ENCODE measurements at places on chromosomes 2 and 18.
A peak's percentile ranks its signal among the peaks of the same experiment; 100 is the strongest.

DNA sequence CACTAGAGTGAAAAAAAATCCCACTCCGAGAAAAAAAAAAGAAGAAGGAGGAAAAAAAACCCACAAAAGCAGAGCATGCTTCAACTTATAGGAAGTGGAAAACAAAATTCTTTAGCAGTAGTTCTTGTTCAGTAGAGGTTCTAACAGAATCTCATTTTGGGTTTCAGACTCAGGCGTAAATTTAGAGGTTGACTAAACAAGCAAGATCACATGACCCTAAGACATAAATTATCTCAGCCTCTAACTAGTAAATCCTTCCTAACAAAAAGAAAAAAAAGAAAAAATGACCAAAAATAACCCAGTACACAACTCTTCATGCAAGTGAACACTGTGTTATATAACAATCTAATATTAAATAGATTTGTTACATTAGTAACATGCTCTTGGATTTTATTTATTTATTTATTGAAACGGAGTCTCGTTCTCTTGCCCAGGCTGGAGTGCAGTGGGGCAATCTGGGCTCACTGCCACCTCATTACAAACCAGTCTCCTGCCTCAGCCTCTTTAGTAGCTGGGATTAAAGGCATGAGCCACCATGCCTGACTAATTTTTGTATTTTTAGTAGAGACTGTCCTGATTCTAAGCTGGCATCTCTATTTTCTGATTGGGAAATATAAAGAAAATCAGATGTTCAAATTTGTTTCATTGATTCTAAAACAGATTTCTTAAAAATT lies 35.4 kb downstream of the PPP4R3B start:
- no peak for DNase-seq

DNA sequence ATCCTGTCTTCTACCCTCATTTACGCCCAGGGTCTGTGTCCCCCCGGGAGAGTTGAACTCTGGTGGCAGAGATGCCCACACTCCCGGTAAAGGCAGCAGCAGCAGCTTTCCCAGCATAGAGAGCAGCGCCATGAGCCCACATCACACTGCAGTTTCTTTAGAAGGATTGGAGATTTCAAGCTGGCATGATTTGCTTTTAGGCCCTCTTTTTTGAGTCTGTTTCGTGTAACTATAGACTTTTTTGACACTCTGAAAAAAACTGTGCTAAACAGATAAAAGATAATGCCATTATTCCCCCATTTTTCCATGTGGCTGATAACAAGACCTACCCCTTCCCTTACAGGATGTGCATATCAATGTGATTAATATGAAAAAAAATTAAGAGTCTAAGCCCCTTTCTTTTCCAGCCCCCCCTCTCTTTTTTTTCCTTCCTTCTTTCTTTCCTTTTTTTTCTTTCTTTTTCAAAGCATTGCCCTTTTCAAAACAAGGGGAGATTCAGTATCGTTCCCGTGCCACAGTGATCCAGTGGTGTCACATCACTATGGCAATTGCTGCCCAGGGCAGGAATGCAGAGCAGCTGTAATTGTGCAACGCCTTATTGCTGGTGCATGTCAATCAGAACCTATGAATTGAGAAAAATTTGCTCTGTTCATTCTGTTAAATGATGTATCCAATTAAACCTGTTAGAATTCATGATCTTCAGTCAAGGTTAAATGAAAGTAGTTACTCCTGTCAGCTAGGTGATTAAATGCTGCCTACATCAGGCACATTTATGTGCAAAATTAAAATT lies 104.5 kb downstream of the CDCA7 start:
- DNase-seq, result no peak

DNA sequence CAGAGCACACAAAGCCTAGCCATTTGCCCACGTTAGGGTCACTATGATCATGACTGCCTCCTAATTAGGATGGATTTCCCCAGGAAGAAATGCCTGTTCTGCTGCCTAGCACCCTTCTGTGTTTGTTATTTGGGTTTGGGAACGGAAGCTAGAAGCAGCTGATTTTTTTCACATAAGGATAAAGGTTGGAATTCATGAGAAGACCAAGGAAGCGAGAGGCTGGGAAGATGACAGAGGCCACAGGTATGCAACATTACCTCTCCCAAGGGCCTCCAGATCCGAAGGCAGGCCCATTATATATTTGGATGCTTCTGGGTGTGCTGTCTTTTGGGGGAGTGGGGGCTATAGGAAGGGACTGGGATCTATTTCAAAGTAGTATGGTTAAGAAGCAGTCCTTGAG lies 204.7 kb downstream of the FBXO15 start:
- DNase-seq, result no peak

DNA sequence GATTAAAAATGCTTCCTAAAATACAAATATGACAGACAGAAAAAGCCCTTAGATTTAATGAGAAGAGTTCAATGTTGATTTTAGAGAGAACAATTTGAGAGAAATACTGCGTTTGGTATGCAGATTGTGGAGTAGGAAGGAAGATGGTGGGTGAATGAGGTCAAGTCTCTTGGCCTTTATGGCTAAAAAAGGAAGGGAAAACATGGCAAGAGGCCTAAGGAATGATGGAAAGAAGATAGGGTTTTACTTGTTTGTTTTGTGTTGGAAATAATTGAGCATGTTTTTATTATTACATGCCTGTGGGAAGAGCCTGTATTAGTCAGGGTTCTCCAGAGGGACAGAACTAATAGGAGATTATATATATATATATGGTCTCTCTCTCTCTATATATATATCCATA lies 318.1 kb downstream of the TRIB2 start:
- DNase-seq, result no peak

DNA sequence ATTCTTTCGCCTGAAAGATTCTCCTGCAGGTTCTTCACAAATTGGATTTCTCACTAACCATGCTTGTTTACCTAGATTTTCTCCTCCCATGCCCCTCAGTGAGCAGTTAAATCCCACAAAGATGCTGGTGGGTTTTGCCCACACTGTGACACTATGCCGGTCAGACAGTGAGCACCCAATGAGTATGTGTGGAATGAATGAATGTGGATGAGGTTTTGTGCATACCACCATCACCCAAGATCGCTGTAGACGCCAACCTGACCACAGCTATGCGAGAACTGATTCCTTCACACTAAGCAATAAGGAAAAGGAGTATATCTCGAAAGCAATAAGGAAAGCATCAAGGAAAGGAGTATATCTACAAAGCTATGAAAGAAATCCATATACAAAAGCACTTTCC lies 116.7 kb downstream of the PID1 start:
- no peak for DNase-seq

DNA sequence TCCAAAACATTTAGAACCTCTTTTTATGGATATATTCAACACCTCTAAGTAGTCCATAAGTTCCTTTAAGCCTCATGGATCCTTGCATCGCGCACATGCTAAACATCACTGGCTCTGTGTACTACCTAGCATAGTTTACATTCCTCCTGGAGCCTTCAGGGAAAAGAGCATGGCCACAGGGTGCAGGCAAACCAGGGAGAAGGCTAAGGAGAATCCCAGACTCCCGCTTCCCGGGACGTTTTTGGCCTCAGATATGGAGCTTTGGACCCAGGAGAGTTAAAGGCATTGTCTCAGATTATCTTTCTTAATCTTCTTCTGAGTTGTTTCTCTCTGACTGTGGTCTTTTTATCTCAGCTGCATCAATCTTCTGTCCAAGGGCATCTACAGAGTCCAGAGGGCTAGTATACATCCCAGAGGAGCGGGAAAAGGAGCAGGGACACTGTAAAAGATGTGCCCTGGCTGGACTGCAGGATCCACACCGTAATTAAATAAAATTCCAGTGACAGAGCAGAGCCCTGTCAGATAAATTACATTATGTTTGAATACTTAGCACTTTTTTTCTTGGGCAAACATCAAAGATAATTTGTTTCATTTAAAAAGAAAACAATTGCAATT lies 36.9 kb downstream of the RIT2 start:
- no peak for DNase-seq

- DNase-seq, result no peak
These were observed 382.1 kb downstream of the OSR1 start for GRCh38 chr2:18976168-18976961.

GRCh38 chr2:190159453-190159852 lies 96.9 kb upstream of the MSTN start:
- DNase-seq, result no peak

GRCh38 chr18:79643054-79643984 lies 36.3 kb upstream of the CTDP1 start:
- DNase-seq, result no peak

GRCh38 chr2:97995026-97995733 lies 568 bp downstream of the TMEM131 start:
- DNase-seq, result peak; percentile 58

GRCh38 chr2:406231-406630 lies 118.3 kb upstream of the ALKAL2 start:
- DNase-seq, result no peak

- DNase-seq, result peak; percentile 37
These were observed 114.5 kb downstream of the RNF144A start for GRCh38 chr2:7031547-7032245.

- DNase-seq, result no peak
These were observed 326.9 kb upstream of the GULP1 start for GRCh38 chr2:187964746-187965145.

GRCh38 chr2:226063704-226064440 lies 664.4 kb downstream of the NYAP2 start:
- DNase-seq, result no peak

- no peak for DNase-seq
These were observed 2.1 kb downstream of the TTC39C start for GRCh38 chr18:24016643-24017042.
